ENCODE measurements at places on chromosomes 3 and 15. TPM values are rescaled to one million over a fixed set of nuclear protein-coding genes. Genes with fewer than 3 reads are reported as not detected.
A peak's percentile ranks its signal among the peaks of the same experiment; 100 is the strongest.

DNA sequence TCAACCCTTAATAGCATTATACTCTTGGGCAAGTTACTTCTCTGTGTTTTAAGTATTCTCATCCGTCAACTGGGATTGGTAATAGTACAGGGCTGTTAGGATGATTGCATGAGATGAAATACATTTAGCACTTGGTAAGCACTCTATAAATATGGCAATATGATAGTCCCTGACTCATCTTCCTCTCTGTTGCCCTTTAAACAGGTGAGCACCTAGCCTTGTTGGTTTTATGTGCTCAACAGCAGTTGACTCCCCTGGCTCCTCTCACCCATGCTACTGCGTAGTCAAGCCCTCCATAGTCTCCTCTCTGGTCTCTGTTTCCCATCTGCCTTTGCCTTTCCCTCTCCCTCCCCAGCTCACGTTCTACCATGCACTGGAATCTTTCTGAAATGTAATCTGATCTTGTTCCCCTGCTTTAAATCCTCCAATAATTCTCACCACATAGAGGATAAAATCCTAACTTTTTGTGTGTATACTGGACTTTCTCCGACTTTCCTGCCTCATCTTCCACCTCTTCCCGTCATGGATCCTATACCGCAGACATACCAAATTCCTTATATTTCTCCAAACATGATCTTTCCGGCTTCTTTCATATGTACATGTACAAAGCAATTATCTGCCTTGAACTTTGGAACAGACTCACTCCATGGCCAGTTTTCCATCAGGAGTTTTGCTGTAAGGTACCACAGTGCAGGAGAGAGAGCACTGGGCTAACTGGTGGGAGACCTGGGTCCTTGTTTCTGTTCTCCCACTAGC is 42.3 kb downstream of the FSD2 start:
- H3K4me1 ChIP-seq: no peaks in the 10 kb centered on the region
- DNase-seq: no peak
- no peaks in the 10 kb centered on the region for H3K27me3 ChIP-seq
- no peak overlapping the region for H3K4me3 ChIP-seq

The ZNF501 gene
- 1.8 TPM for total RNA-seq

- no peak overlapping the region for H3K27ac ChIP-seq
- no peaks in the 10 kb centered on the region for H3K4me1 ChIP-seq
- H3K36me3 ChIP-seq: no peaks in the 10 kb centered on the region
- DNase-seq: no peak
These were observed 472.9 kb upstream of the THBS1 start for GRCh38 chr15:39108021-39108420.

The PIAS1 gene
- 70.7 TPM for total RNA-seq

The ZCWPW2 gene
- 0.97 TPM for total RNA-seq

DNA sequence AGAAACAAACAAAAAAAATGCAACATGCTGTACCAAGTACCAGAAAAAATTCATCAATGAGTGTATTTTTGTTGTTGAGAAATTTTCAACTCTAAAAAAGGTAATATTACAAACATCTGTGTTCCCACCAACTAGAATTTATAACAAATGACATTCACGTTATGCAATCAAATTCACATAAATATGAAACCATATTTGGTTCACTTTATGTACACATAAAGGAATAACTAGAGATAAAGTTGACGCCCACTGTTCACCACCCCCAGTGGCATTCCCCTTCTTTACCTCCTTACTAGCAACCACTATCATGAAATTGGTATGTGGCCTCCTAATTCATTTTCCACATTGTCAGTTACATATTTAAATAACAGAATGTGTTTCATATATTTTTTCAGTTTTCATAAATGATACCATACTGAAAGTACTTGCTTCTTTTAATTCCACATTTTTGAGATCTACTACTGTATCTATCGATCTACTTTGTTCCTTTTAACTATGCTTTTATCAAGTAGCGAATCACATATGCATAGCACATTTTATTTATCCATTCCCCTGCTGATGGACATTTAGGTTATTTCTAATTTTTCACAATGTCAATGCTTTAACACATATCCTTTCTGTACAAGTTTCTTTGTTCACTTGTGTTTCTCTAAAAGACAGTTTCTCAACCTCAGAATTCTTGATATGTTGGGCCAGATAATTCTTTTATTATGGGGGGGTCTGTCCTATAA is 34.5 kb downstream of the TBC1D5 start:
- H3K4me3 ChIP-seq: no peak overlapping the region
- H3K4me1 ChIP-seq: no peaks in the 10 kb centered on the region
- DNase-seq: no peak
- H3K27ac ChIP-seq: no peak overlapping the region
- peaks cover 3% of the 10 kb centered on the region for H3K36me3 ChIP-seq
- no peaks in the 10 kb centered on the region for H3K27me3 ChIP-seq

- H3K36me3 ChIP-seq: no peaks in the 10 kb centered on the region
- no peaks in the 10 kb centered on the region for H3K4me1 ChIP-seq
- no peaks in the 10 kb centered on the region for H3K27me3 ChIP-seq
- no peak overlapping the region for H3K4me3 ChIP-seq
These were observed 84.4 kb upstream of the KCNMB2 start for GRCh38 chr3:178451799-178452198.

The GFM1 gene
- total RNA-seq: 48.1 TPM

GRCh38 chr15:52804526-52805081 is 14.5 kb upstream of the ONECUT1 start:
- no peaks in the 10 kb centered on the region for H3K36me3 ChIP-seq
- H3K4me1 ChIP-seq: no peaks in the 10 kb centered on the region

The DET1 gene
- 8.2 TPM for total RNA-seq

DNA sequence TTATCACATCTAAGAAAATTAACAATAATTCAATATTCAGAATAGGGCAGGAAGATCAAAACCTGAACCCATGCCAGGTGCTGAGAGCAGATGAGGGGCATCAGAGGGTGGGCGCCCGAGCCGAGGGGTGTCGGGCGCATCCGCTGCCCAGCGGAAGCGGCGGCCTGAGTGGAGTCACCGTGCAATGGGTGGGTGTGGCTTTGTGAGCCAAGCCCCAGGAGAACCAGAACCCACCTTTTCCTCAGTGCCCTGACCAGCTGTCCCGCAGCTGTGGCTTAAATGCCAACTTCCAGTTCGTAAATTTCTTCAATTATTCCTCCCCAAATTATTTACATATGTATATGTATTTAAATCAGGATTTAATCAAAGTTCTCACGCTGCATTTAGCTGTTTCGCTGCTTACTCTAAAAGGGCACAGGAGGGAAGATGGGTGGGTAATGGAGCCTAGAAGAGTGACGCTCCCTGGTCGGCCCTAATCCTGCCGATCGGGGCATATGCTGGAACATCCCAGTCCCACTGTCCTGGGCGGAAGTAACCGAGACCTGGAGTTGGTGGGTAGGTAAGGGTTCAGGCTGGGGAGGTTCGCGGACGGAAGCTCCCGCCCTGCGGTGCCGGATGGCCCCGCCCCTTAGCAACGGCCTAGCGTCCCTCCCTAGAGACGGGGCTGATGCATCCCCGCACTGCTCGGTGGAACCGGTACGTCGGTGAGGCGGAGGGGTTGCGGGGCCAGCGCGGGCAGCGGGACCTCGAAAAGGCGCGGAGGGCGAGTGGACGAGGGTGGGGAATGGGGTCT is 1.3 kb downstream of the DNAH1 start:
- DNase-seq: no peak
- peaks cover 25% of the 10 kb centered on the region for H3K4me1 ChIP-seq
- H3K27ac ChIP-seq: no peak overlapping the region
- no peaks in the 10 kb centered on the region for H3K36me3 ChIP-seq
- peaks cover 11% of the 10 kb centered on the region for H3K27me3 ChIP-seq

The IGF2BP2 gene
- 50.6 TPM for total RNA-seq

GRCh38 chr3:171379961-171380483 is 80.2 kb downstream of the TNIK start:
- H3K4me1 ChIP-seq: peaks cover 26% of the 10 kb centered on the region
- no peak overlapping the region for H3K4me3 ChIP-seq
- no peak for DNase-seq
- H3K36me3 ChIP-seq: no peaks in the 10 kb centered on the region
- H3K27ac ChIP-seq: no peak overlapping the region

The GOLGA6B gene
- not detected for total RNA-seq

DNA sequence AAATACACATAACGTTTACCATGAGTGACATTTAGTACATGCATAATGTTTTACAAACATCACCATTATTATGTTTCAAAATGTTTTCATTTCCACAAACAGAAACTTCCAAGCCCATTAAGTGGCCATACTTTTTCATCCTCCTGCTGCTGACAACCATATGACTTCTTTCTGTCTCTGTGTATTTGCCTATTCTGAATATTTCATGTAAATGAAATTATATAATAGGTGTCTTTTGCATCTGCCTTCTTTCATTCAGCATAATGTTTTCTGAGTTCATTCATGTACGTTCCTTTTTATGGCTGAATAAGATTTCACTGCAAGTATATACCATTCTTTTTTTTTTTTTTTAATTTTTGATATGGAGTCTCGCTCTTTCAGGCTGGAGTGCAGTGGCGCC is 209.0 kb downstream of the DOCK3 start:
- DNase-seq: no peak
- no peaks in the 10 kb centered on the region for H3K4me1 ChIP-seq
- no peaks in the 10 kb centered on the region for H3K27me3 ChIP-seq
- no peaks in the 10 kb centered on the region for H3K36me3 ChIP-seq
- no peak overlapping the region for H3K27ac ChIP-seq
- no peak overlapping the region for H3K4me3 ChIP-seq

- no peaks in the 10 kb centered on the region for H3K27me3 ChIP-seq
- no peak overlapping the region for H3K27ac ChIP-seq
- H3K4me1 ChIP-seq: peaks cover 21% of the 10 kb centered on the region
- no peaks in the 10 kb centered on the region for H3K36me3 ChIP-seq
- no peak for DNase-seq
These were observed 67.4 kb downstream of the XXYLT1 start for GRCh38 chr3:195203606-195204005.

The SLC6A1 gene
- not detected for total RNA-seq

The IQCF5 gene
- not detected for total RNA-seq

The CCR9 gene
- not detected for total RNA-seq

The REC114 gene
- not detected for total RNA-seq

The UBAP1L gene
- total RNA-seq: 0.59 TPM

The CHRM5 gene
- not detected for total RNA-seq

DNA sequence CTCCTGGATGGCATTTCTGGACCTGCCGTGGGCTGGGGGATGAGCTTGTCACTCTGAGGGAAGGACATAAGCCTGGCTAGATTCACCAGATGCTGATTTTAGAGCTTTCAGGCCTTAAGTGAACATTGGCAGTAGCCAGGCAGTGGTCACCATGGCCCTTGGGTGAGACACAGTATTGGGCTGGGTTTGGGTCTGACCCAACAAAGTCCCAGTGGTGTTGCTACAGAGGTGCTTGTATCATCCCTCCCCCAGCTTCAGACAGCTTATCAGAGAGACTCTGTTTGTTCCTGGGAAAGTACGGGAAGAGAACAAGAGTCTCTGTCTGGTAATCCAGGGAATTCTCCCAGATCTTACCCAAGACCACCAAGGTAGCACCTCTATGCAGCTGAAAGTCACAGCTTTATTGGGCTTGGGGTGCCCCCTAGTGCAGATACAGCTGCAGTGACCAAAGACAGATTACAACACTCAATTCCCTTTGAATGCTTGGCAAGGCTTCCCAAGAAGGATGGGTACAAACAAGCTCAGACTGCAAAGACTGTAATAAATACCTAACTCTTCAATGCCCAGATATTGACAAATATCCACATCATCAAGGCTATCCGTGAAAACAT is 9.8 kb upstream of the RUVBL1 start:
- no peaks in the 10 kb centered on the region for H3K27me3 ChIP-seq
- H3K4me1 ChIP-seq: peaks cover 4% of the 10 kb centered on the region
- no peak overlapping the region for H3K27ac ChIP-seq
- H3K36me3 ChIP-seq: no peaks in the 10 kb centered on the region
- peak; percentile 82 for DNase-seq
- H3K4me3 ChIP-seq: no peak overlapping the region

The TM4SF1 gene
- 5.4 TPM for total RNA-seq

- no peak for DNase-seq
- no peak overlapping the region for H3K4me3 ChIP-seq
- H3K4me1 ChIP-seq: no peaks in the 10 kb centered on the region
- no peak overlapping the region for H3K27ac ChIP-seq
These were observed 33.0 kb downstream of the ANP32A start for GRCh38 chr15:68787609-68788263.

DNA sequence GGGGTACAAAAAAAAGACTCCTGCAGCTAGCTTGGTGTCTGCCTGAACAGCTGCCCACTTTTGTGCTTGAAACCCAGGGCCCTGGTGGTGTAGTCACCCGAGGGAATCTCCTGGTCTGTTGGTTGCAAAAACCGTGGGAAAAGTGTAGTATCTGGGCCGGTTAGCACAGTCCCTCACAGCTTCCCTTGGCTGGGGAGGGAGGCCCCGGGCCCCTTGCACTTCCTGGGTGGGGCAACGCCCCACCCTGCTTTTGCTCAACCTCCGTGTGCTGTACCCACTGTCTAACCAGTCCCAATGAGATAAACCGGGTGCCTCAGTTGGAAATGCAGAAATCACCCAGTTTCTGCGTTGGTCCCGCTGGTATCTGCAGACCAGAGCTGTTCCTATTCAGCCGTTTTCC is 211.7 kb upstream of the ZPLD1 start:
- H3K27me3 ChIP-seq: no peaks in the 10 kb centered on the region
- no peaks in the 10 kb centered on the region for H3K36me3 ChIP-seq
- DNase-seq: no peak
- H3K4me1 ChIP-seq: no peaks in the 10 kb centered on the region

The ALPK3 gene
- total RNA-seq: 35.9 TPM

DNA sequence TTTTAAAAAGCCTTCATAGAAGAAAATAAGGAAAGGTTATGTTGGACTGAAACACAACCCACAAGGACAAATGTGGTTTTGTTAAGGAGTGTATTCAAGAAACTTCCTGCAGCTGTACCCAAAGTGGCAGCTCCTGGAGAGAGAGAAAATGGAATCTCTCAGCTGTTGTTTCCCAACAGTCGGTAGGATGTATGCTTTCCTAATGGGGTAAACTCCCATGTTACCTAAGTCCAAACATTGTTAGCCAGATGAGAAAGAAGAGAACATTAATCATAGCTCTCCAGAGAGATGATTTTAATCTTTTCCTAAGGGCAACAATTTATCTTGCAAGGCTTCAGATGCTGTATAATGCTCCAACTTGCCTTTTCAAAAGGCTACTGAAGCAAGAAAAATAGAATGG is 22.6 kb upstream of the TEX9 start:
- no peaks in the 10 kb centered on the region for H3K27me3 ChIP-seq
- no peaks in the 10 kb centered on the region for H3K36me3 ChIP-seq
- no peak overlapping the region for H3K27ac ChIP-seq
- peak; percentile 31 for DNase-seq
- no peak overlapping the region for H3K4me3 ChIP-seq
- peaks cover 17% of the 10 kb centered on the region for H3K4me1 ChIP-seq

- no peaks in the 10 kb centered on the region for H3K4me1 ChIP-seq
- H3K36me3 ChIP-seq: peaks cover 4% of the 10 kb centered on the region
- DNase-seq: no peak
- no peak overlapping the region for H3K27ac ChIP-seq
- no peak overlapping the region for H3K4me3 ChIP-seq
- no peaks in the 10 kb centered on the region for H3K27me3 ChIP-seq
These were observed 7.7 kb downstream of the ITPKA start for GRCh38 chr15:41501191-41501917.

The TMEM207 gene
- total RNA-seq: not detected
